Kidney epithelial cell (primary cell): ENCODE measurements at places on chromosomes 3 and 15.

- DNase-seq = no peak
Measured at GRCh38 chr3:49602877-49603411, 48.7 kb downstream of the BSN start.

DNA sequence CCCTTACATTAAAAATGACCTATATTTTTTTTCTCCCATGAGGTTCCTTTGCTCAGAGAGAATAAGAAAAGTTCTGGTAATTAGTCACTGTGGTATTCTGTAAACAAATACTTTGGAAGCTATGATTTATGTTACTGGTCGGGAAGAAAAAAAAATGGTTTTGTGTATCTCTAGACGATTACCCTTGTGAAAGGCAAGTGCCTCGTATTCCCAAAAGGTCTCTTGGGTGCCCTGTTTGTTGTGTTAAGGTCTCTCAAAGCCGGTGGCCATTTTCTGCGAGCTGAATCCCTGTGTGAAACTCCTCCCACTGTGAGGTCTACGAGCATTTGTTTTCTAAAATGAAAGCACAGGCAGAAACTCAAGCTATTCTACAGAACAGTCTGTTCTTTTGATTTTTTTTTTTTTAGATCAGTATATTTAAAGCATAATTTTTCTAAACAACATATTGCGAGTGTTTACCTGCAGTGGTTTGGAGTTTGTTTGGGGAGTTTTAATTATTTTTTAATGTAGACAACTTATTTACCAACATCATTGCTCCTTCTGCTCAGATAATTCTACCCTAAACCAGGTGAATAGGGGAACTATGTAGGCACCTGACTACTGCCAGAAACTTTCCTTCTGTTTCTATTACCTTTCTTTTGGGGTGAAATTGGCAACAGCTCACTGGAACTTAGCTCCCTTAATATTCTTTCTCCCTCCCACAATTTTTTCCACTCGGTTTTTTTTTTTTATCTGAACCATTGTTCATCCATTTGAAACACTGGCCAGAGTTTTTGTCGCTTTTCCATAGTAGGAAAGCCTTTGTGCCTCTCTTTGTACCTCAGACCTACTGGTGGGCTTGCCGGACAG is 44.0 kb downstream of the ZBTB38 start:
- DNase-seq = no peak

GRCh38 chr3:128413003-128413370 is 53.7 kb downstream of the DNAJB8 start:
- DNase-seq = no peak

- no peak for DNase-seq
Measured at GRCh38 chr3:194225988-194226663, 90.2 kb downstream of the HES1 start.

DNA sequence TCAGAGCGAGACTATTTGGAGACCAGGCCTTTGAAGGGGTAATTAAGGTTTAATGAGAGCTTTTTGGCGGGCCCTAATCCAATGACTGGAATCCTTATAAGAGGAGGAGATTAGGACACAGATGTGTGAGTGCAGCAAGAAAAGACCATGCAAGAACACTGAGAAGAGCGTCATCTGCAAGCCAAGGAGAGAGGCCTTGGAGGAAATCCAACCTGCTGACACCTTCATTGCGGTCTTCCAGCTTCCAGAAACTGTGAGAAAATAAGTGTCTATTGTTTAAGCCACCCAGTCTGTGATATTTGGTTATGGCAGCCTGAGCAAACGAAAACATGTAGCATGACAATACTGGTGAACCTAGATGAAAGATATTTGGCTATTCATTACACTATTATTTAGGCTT is 23.0 kb upstream of the MUSTN1 start:
- DNase-seq = no peak
